Activated CD8-positive, alpha-beta memory T cell treated with anti-CD3 and anti-CD28 coated beads for 1 hour (primary cell): ENCODE measurements at places on chromosomes 1 and 21.

DNA sequence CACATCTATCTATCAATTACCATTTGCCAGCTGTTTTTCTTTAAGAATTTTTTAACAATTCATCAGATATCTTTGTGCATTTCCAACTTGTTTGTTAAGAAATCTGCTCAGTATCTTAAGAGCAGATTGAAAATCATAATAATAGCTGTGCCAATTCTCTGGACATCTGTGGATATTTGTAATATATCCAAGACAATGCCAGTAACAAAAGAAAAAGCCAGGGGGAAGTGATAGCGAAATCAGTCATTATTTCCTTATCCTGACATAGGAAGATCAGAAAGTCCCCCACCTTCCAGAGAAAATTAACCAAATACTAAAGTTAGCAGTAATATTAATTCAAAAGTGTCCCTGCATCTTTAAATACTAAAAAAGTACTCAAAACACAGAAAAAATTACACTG is 217.1 kb downstream of the RERE start:
- no peak for DNase-seq

- peak; percentile 12 for DNase-seq
Observed at GRCh38 chr1:209576392-209577197, 6.9 kb upstream of the CAMK1G start.

GRCh38 chr1:87131809-87132283 is 196.8 kb upstream of the LMO4 start:
- peak; percentile 60 for DNase-seq

- no peak for DNase-seq
Observed at GRCh38 chr1:154408174-154408777, 3.1 kb downstream of the IL6R start.

DNA sequence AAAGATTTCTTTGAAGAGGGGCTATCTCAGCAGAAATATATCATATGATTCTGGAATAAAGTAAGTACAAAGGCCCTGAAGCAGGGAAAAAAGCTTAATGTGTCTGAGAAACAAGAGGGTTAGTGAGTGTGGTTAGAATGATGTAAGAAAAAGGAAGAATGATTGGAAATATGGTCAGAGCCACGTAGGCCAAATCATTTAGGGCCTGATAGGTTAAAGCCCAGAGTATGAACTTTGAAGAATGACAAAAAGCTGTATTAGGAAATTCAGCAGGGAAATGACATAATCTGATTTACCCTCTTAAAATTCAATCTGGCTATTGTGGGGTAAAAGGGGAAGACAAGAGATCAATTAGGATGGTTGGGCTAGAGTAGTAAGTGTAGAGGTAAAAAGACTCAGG is 69.0 kb upstream of the MUTYH start:
- DNase-seq, result no peak

- DNase-seq, result no peak
Observed at GRCh38 chr1:219302697-219303096, 129.0 kb downstream of the LYPLAL1 start.

- peak; percentile 32 for DNase-seq
Observed at GRCh38 chr1:9784508-9785133, 39.1 kb downstream of the CLSTN1 start.
